ENCODE measurements at places on chromosomes 2 and 18. TPM values are rescaled to one million over a fixed set of nuclear protein-coding genes. Genes with fewer than 3 reads are reported as not detected.

DNA sequence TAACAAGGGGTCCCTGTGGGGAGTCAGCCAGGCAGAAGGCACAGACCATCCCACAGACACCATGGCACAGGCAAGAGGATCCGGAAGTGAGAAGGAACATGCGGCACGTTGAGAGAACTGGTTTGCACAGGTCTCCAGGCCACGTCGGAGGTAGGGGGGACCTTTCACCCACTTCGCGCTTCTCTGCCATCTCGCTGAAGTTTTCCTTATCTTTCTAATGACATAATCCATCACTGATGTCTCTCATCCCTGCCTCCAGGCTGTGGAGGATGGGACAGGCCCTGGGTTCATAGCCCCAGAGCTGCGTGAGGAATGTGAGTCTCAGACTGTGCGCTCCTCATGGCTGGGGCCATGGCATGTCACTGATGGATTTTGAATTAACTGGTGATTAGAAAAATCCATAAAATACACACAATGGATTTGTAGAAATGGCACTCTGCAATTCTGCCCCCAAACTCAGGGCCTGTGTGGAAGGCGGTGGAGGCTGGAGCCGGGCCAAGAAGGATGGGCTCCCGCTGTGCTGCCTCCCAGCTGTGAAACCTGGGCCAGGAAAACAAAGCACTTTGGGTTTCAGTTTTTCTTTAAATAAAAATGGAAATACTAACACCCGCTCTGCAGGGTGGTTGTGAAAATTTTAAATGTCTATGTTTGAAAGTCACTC is 113.3 kb upstream of the ALKAL2 start:
- no peaks in the 10 kb centered on the region for H3K27me3 ChIP-seq
- no peaks in the 10 kb centered on the region for H3K36me3 ChIP-seq
- H3K4me1 ChIP-seq: no peaks in the 10 kb centered on the region
- DNase-seq: no peak

Gene SLC8A1
- 2.4 TPM for polyA plus RNA-seq

DNA sequence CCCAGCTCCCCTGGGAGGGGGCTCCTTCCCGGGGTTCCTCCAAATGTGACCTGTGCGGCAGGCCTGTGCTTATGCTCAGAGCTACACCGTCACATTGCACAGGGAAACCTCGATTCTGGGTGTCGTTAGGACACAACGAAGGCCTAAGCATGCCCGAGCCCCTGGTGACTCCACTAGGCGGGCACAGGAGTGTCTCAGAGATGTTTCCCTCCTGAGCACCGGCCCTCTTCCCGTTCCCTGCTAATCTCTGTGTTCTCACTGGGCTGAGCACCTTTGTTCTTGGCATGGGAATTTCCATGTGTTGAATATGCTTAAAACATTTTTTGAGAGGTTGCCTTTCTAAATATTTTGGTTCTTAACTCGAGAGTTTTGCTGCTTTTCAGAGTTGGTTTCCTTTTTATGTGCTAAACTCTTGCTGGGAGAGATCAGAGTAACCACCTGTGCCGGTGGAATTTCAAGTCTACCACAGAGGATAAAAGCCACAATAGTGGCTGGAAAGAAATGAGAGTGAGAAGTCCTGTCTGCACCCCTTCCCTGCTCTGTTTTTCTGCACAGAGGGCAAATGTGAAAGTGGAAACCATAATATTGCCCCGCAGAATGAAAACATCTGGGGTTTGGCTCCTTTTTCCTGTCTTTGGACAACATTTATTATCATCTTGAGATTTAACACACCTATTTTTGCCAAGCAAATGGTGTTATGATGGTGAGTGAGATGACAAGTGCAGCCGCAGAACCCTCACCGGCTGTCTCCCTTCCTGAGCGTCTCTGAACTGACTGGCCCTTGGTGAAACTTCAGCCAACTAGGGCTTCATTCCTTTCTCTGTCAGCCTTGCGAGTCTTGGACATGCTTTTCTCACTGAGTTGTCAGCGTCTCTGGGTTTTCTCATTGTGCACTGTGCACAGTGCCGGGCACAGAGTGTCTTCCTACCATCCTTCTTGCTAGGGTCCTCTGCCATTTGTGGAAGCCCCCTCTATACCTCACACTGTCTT is 154.1 kb downstream of the VAPA start:
- H3K36me3 ChIP-seq: no peaks in the 10 kb centered on the region
- no peaks in the 10 kb centered on the region for H3K27me3 ChIP-seq
- no peak overlapping the region for H3K27ac ChIP-seq
- no peak overlapping the region for H3K4me3 ChIP-seq

- no peaks in the 10 kb centered on the region for H3K36me3 ChIP-seq
- H3K4me3 ChIP-seq: no peak overlapping the region
- no peak overlapping the region for H3K27ac ChIP-seq
These were observed 484.8 kb upstream of the ID2 start for GRCh38 chr2:8197101-8197500.

All from small intestine (tissue), 16 donors.